ENCODE measurements at places on chromosomes 5 and 9. TPM values are rescaled to one million over a fixed set of nuclear protein-coding genes. Genes with fewer than 3 reads are reported as not detected.

Gene SH3PXD2B
- 20.1 TPM for total RNA-seq

Gene ADAMTS6
- total RNA-seq = 0.11 TPM

Gene FCN2
- not detected for total RNA-seq

Gene FAT2
- 0.02 TPM for total RNA-seq

Gene WDR31
- 1.4 TPM for total RNA-seq

Gene GLRX
- 43.9 TPM for total RNA-seq

Gene HTR1A
- total RNA-seq = not detected

Gene ANKRD20A1
- total RNA-seq = 0.75 TPM

Gene INSL4
- 19.2 TPM for total RNA-seq

Gene CNTNAP3
- total RNA-seq = 12.2 TPM

Gene CDH10
- 0.16 TPM for total RNA-seq

Gene ADAMTS16
- total RNA-seq = 1.8 TPM

Gene CAMK2A
- 1.4 TPM for total RNA-seq

Gene PITX1
- total RNA-seq = 31.5 TPM

Gene SVEP1
- total RNA-seq = 1.9 TPM

Gene ZBED3
- 4.5 TPM for total RNA-seq

Gene C9orf43
- total RNA-seq = 0.62 TPM

Gene ADRA1B
- 8.1 TPM for total RNA-seq

Gene RECK
- total RNA-seq = 6.7 TPM
